ENCODE measurements at places on chromosomes 5 and 9. TPM values are rescaled to one million over a fixed set of nuclear protein-coding genes. Genes with fewer than 3 reads are reported as not detected.

- no peak for DNase-seq
Observed at GRCh38 chr9:112629671-112630485, 88.0 kb downstream of the INIP start.

- no peak for DNase-seq
Observed at GRCh38 chr9:136117291-136117915, 1.3 kb downstream of the TMEM250 start.

DNA sequence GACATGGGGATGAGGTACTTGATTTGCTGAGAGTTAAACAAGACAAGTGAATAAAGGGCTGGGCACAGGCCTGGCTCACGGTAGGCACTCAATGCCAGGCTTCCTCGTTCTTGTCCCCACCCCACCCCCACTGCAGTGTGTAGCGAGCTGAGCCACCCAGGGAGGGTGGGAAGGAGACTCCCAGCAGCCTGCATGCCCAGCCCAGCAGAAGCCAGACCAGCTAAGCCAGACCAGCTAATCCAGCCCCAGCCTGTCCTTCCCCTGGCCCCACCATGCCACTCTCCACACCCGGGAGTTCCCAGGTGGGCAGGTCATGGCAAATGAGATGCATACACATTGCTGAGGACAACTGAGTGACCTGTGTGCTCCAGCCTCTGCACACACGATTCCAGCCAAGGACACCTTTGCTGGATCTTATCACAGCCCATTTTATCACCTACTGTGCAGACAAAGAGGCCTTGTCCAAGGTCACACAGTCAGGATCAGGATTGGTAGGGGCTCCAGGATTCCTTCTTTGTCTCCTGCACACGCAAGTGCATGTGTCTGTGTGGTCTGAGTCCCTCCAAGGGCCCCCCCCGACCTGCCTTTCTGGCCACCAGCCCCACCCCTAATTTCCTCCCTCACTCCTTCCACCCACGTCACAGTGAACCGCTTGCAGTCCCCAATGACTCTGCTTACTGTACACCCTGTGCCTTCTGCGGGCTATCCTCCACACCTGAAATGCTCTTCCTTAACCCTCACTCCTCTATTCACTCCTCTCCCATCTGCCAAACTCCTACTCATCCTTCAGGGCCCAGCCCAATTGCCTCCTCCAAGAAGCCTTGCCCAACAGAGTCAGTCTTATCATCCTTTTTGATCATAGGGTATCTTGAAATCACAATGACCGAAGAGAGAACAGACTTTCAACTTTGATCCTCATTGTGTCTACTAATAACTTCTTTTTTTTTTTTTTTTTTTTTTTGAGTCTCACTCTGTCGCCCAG is 26.6 kb downstream of the DUSP1 start:
- no peak for DNase-seq

PTPRD gene
- 106 TPM for polyA plus RNA-seq

DNA sequence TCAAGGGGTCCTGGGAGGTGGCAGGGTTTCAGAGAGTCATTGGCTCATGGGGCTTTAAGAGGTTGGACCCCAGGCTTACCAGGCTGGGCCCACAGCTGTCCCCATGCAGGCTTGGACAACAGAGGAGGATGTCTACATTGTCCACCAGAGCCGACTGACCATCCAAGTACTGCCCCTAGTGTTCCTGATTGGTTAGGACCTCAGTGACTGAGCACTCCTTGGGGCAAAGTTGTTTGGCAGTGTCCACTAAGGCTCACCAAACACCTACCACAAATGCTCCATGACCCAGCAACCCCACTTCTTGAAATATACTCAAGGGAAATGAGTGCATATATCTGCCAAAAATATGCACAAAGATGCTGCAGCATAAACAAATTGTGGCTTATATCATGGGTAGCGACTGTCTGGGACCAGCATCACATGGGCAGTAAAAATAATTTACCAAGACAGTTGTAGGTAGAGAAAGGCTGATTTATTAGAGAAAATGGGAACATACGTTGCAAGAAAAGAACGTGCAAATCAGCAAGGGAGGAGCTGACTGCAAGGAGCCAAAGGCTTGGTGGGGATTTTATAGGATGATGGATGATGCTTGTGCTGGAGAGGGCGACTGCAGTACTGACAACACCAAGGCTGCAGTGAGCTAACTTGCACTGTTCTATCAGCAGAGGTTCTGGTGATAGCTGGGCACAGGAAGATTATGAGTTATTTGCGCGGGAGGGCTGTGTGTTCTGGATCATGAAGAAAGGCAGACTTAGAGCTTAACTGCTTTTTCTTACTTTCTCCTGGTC is 265.2 kb downstream of the GADD45G start:
- DNase-seq, result no peak

DNA sequence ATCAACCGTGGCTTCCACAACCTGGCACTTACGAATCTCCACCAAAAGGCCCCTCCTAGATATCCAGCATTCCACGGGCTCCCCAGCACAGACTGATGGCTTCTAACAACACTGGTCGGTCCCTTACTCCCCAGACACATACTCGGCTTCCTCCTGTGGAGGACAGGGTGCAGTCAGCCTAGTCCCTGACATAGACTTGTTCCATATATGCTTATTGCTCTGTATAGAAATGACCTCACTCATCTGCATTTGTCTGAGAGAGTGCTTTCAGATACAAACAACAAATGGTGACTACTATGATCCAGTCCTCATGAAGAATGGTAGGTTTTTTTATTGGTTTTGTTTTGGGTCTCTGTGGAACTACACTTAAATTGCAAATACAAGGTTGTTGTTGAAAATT is 72.4 kb downstream of the TMEM215 start:
- DNase-seq, result no peak

GRCh38 chr9:137067860-137068538 is 2.4 kb downstream of the SAPCD2 start:
- DNase-seq, result no peak

GRCh38 chr9:120758544-120758943 is 34.7 kb downstream of the FBXW2 start:
- DNase-seq, result no peak

ECM2 gene
- polyA plus RNA-seq, result 12.2 TPM

INSL4 gene
- not detected for polyA plus RNA-seq

DNA sequence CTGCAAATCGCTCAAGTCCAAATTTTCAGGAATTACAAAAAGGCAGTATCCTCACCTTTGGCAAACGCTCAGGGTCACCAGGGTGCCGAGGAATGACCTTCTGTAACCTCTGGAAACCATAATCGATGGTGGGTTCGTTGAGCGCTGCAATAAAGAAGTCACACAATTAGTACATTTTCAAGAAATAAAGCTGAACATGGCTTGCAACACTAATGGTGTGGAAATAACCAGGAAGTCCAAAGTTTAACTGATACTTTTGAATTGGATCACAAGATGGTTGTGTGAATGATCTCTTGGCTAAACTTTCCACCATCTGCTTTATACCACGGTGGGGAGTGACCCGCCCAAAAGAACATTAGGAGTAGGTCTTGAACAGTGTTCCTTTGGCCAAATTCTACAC is 368.7 kb downstream of the EBF1 start:
- DNase-seq, result no peak

DNA sequence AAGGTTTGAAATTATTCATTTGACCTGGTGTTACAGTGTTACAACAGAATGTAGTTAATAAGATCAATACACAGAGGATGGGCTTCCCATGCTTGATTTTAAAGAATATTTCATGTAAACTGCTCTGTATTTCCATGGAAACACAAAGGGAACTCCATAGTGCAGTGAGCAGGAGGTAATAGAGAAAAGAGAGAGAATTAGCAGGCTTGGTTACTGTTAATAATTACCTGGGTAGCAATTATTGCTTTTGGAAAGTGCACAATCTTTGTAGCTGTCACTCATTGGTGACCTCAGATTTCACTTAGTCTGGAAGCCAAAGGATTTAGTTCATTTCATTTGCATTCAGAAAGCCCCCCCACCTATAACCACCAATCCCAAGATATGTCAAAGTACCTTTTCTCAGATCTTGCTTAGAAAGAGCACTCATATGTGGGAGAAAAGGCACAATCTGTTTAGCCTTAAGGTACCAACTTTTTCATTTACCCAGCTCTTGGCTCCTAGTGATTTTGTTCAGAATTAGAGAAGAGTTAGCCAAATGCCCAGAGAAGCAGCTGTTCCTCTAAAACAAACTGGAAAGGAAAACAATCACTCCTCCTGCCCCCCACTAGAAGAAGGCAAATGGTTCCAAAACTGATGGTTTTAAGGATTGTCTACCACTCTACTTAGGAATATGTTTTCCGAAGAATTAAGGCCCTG is 234.5 kb upstream of the SLC24A2 start:
- DNase-seq, result peak; percentile 16

GRCh38 chr9:136059851-136060670 is 35.0 kb downstream of the NACC2 start:
- no peak for DNase-seq

DNA sequence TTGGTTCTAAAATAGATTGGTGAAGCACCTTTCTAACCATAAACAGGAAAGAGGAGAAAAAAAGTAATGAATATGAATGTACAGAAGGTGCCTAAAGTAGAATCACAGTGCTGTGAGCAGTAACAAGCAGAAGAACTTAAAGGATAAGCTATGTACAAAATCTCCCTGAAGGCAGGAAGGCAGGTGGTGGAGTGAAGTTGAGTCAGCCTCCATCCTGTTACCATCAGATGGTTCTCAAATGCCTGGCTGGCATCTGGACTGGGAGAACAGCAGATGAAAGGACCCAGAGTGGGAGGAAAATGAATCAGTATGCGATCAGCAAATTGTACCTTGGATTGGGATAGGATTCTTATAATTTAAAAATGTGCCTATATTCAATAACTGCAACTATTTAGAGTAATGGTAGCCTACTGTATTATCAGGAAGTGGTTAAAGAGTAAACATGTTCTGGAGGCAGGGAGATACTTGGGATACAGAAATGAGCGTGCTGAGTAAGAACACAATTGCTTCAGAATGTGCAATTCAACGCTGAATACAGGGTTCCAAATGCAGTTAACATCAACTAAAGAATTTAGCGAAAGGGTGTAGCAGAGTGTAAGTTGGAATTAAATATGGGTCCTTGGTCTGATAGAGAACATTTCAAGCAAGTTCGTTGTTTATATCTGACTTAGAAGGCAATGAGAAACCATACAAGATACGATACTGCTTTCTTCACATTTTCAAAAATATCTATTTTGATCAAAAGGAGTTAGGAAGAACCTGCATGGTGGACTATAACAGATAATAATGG is 21.1 kb upstream of the FER start:
- no peak for DNase-seq

PRR7 gene
- 2.3 TPM for polyA plus RNA-seq

BTNL8 gene
- 0.34 TPM for polyA plus RNA-seq

CKMT2 gene
- polyA plus RNA-seq, result 9.0 TPM

- DNase-seq, result peak; percentile 3
Observed at GRCh38 chr5:111197523-111197922, 26.7 kb upstream of the CAMK4 start.

GRCh38 chr9:69085569-69086283 is 50.2 kb downstream of the FXN start:
- peak; percentile 60 for DNase-seq

BTNL3 gene
- 0.09 TPM for polyA plus RNA-seq

- DNase-seq, result no peak
Observed at GRCh38 chr9:88429595-88430430, 41.6 kb downstream of the SPIN1 start.

DNA sequence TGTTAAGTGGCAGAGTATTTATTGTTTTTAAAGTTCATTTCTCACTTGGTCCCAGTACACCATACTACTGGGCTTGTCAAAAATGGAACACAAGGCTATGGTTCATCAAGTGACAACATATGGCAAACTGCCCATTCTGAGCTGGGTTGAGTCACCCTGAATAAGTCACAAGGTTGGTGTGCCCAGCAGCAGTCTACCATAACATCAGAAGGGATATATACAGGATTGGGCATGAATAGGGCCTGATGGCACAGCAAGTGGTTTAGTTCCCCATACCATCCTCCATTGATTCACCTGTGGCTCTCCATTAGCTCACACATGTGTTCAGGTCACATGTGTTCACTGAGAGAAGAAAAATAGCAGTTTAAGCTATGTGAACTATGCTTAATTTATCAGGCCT is 249.8 kb upstream of the PRDM9 start:
- DNase-seq, result no peak

DNA sequence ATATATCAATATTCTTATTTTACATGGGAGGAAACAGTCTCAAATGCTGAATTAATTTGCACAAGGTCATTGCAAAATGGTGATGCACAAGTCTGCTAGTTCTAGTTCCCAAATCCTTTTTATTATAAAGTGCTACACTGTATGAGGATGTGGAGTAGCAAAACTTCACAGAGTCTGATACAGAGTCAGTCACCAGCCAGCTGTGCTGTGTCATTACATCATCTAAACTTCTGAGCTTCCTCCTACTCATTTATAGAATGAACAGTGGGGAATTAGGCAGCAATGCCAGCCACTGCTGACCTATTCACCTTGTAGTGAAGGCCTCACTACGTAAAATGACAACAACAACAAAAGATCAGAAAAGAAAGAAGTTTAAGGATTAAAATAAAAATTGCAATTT is 357.8 kb downstream of the TMEM167A start:
- DNase-seq, result peak; percentile 52

DNA sequence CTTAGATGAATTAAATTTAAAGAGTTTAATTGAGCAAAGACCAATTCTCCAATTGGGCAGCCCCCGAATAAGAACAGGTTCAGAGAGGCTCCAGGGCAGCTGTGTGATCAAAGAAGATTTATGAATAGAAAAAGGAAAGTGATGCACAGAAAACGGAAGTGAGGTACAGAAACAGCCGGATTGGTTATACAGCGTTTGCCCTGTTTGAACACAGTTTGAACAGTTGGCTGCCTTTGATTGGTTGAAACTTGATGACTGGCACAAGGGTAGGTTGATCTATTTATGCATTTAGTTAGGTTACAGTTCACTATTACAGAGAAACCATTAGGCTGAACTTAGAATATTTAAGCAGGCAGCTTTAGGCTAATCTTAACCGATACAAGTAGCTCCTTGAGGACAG is 29.5 kb downstream of the NIM1K start:
- no peak for DNase-seq

- no peak for DNase-seq
Observed at GRCh38 chr5:2192496-2192895, 309.8 kb upstream of the IRX4 start.

DNA sequence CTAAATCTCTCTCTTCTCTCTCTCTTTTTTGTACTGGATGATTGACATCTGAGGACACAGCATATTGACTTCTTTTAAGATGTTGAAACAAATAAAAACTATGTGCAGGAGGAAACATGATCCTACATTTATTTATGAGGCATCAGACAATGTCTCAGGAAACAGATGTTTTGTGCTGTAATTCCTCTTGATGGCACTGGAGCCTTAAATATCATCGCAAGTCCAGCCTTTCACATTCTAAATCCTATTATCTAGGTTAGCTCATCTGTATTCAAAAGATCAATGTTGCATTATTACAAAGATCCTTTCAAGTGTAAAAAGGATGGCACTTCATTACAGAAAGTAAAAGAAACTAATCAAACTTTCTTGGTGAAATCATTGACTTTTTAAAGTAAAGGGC is 63.9 kb downstream of the MAT2B start:
- DNase-seq, result no peak

All from renal pelvis (tissue), 12 donors.